Astrocyte (in vitro differentiated cells and primary cell): ENCODE measurements at places on chromosomes 12 and 14. TPM values are rescaled to one million over a fixed set of nuclear protein-coding genes. Genes with fewer than 3 reads are reported as not detected.

The TAS2R42 gene
- not detected in 2 replicates for total RNA-seq

GRCh38 chr12:100843061-100843460 is 48.5 kb downstream of the ANO4 start:
- H3K27me3 ChIP-seq = no peaks in the 10 kb centered on the region
- DNase-seq = no peak
- H3K4me1 ChIP-seq = peaks cover 7% of the 10 kb centered on the region
- H3K4me3 ChIP-seq = no peak overlapping the region
- no peaks in the 10 kb centered on the region for H3K36me3 ChIP-seq

DNA sequence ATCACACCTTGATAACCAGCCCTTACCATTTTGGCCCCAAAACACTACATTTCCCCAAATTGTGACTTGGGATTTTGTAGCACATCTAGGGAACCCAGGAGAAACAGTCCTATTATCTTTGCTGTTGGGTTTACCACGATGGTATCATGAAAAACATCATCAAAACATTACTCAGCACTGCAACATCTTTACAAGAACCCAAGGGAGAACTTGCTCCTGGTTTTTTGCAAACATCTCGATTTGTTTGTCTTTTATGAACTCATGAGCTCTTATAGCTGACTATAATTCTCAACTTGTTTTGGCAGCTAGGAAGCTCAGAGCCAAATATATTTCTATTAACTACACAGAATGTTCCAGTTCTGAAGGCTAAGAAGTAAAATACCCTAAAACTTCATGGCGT is 65.7 kb downstream of the TBX5 start:
- no peaks in the 10 kb centered on the region for H3K36me3 ChIP-seq
- no peak overlapping the region for H3K4me3 ChIP-seq

DNA sequence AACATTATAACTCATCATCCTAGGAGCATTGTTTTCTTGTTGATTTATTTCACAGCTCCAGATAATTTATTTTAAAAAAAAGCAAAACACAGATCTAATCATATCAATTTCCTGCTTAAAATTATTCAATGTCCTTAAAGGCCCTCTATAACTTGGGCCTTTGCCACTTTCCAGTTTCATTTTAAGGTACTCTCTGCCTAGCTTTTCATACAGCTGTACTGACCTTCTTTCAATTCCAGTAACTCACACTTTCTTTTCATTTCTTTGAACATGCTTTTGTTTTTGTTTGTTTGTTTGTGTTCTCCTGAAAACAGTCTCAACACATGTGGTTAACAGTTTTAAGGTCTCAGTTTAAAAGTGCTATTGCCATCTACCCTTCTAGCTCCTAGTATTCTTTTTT is 281.9 kb downstream of the ACSS3 start:
- no peak overlapping the region for H3K27ac ChIP-seq
- H3K27me3 ChIP-seq = no peaks in the 10 kb centered on the region
- H3K4me3 ChIP-seq = no peak overlapping the region

The CPSF2 gene
- total RNA-seq = 58.6 and 60.9 TPM in 2 replicates

DNA sequence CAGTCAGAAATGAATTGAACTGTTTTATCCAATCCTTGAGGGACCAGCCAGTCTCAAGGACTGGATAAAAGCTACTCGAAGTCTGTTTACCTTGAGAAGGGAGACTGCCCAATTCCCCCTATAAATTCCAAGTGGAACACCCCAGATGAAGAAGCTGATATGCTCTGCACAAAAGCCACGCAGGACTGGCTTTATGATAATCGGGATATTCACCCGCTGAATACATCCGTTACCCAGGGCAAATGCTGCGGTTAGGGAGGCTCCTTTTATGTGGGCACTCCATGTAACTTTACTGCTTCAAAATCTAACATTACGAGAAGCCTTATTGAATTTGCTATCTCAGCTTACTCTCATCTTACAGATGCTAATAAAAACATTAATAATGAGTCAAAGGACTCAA is 119.1 kb downstream of the DENND5B start:
- H3K4me3 ChIP-seq = no peak overlapping the region
- H3K36me3 ChIP-seq = no peaks in the 10 kb centered on the region
- H3K4me1 ChIP-seq = peaks cover 4% of the 10 kb centered on the region
- H3K27me3 ChIP-seq = no peaks in the 10 kb centered on the region

- DNase-seq = no peak
- no peak overlapping the region for H3K4me3 ChIP-seq
- H3K27me3 ChIP-seq = no peaks in the 10 kb centered on the region
- no peak overlapping the region for H3K27ac ChIP-seq
Observed at GRCh38 chr12:93245543-93245942, 132.2 kb upstream of the NUDT4 start.

The MYF5 gene
- not detected in 2 replicates for total RNA-seq

- H3K36me3 ChIP-seq = no peaks in the 10 kb centered on the region
- no peak overlapping the region for H3K4me3 ChIP-seq
- H3K27ac ChIP-seq = no peak overlapping the region
- H3K27me3 ChIP-seq = no peaks in the 10 kb centered on the region
- no peaks in the 10 kb centered on the region for H3K4me1 ChIP-seq
- no peak for DNase-seq
Observed at GRCh38 chr12:5923751-5924150, 21.3 kb downstream of the ANO2 start.

The OLR1 gene
- total RNA-seq = 0.96 and 0.98 TPM in 2 replicates

DNA sequence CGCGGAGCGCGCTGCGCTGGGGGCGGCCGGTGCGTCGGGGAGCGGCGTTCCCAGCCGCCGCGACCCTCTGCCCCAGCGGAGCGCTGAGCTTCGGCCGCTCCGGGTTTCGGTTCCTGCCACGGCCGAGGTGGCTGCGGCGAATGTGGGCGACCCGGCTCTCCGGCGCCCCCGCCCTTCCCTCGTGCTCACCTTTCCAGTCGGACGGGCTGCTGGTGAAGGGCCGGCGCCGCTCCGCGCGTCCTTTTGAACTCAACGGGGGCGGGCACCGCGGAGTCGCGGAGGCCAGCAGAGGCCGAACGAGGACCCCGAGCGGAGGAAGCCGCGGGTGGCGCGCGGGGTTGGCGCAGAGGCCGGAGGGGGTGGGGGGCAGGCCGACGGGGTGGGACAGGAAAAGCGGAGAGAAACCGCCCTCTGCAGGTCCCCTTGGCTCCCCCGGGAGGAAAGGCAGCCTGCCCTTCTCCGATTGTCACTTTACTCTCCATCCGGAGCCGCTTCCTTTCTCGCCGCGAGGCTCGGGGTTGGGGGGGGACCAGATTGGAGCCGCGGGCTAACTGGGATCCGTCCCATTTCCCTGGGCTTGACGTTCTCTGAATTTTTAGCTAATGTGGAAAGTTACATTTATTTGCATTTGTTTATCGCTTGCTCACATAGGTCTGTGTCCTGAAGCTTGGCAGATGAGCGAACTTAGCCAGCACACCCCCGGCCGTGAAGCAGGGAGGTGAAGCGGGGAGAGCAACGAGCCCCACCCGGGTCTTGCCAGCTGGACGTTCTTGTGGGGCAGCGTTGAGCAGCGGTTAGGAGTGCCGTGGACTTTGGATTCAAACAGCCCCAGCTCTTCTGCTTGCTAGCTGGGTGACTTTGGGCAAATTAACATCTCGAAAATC is at the start of gene SMAGP:
Gene SMAGP (minus strand): TSS at position 349 of the 884 bp plus-strand sequence. CDS start 1,137 bp downstream, outside the sequence.
- peak within 1 kb of the TSS; percentile 85 for H3K27ac ChIP-seq
- H3K36me3 ChIP-seq = no peaks in the 10 kb centered on the region
- peaks cover 20% of the 10 kb centered on the region for H3K4me1 ChIP-seq
- DNase-seq = peak; percentile 25
- peak within 1 kb of the TSS; percentile 68 for H3K4me3 ChIP-seq

The ATL1 gene
- 15.8 and 17.9 TPM in 2 replicates for total RNA-seq

GRCh38 chr14:22282417-22282816 is 306.6 kb downstream of the DAD1 start:
- no peak for DNase-seq
- no peak overlapping the region for H3K4me3 ChIP-seq
- H3K4me1 ChIP-seq = no peaks in the 10 kb centered on the region
- no peak overlapping the region for H3K27ac ChIP-seq
- H3K36me3 ChIP-seq = no peaks in the 10 kb centered on the region

The P2RX4 gene
- 13.9 and 14.3 TPM in 2 replicates for total RNA-seq

The PDE6H gene
- not detected in 2 replicates for total RNA-seq

- H3K36me3 ChIP-seq = no peaks in the 10 kb centered on the region
- H3K27ac ChIP-seq = no peak overlapping the region
- DNase-seq = no peak
- no peaks in the 10 kb centered on the region for H3K4me1 ChIP-seq
- no peak overlapping the region for H3K4me3 ChIP-seq
Observed at GRCh38 chr14:33483110-33483509, 467.8 kb downstream of the EGLN3 start.

The VWF gene
- 0.23 and 0.82 TPM in 2 replicates for total RNA-seq

DNA sequence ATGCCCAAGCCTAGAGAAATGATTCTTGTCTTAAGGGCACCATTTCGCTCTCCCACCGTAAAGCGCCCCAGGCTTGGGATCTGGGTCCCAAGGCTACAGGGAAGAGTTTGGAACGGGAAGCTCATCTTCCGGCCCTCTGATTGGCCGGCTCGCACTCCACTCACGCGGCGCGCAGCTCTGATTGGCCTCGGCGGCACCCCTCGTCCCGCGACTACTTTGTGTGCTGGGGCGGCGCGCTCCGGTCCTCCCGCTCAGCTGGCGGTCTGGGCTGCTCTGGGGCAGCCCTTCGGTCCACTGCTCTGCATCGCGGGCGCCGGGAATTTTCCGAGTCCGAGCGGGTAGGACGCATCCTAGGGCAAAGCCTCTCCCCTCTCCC is 886 bp upstream of the FUT8 start:
- no peaks in the 10 kb centered on the region for H3K36me3 ChIP-seq
- H3K4me1 ChIP-seq = peaks cover 13% of the 10 kb centered on the region
- no peaks in the 10 kb centered on the region for H3K27me3 ChIP-seq

- no peaks in the 10 kb centered on the region for H3K36me3 ChIP-seq
- no peak for DNase-seq
- H3K27me3 ChIP-seq = no peaks in the 10 kb centered on the region
- H3K4me3 ChIP-seq = no peak overlapping the region
Observed at GRCh38 chr14:93375673-93376156, 28.7 kb downstream of the COX8C start.

- H3K36me3 ChIP-seq = no peaks in the 10 kb centered on the region
- no peak overlapping the region for H3K4me3 ChIP-seq
- no peak overlapping the region for H3K27ac ChIP-seq
- peaks cover 5% of the 10 kb centered on the region for H3K4me1 ChIP-seq
Observed at GRCh38 chr12:120758798-120759590, 33.4 kb downstream of the ACADS start.

- H3K27ac ChIP-seq = no peak overlapping the region
- no peaks in the 10 kb centered on the region for H3K36me3 ChIP-seq
- no peak for DNase-seq
- H3K27me3 ChIP-seq = no peaks in the 10 kb centered on the region
- H3K4me3 ChIP-seq = no peak overlapping the region
- no peaks in the 10 kb centered on the region for H3K4me1 ChIP-seq
Observed at GRCh38 chr12:8980137-8980536, 9.2 kb upstream of the KLRG1 start.

GRCh38 chr12:67414011-67414715 is 145.0 kb downstream of the CAND1 start:
- DNase-seq = no peak
- H3K4me1 ChIP-seq = no peaks in the 10 kb centered on the region
- H3K36me3 ChIP-seq = no peaks in the 10 kb centered on the region
- H3K4me3 ChIP-seq = no peak overlapping the region
- no peak overlapping the region for H3K27ac ChIP-seq

DNA sequence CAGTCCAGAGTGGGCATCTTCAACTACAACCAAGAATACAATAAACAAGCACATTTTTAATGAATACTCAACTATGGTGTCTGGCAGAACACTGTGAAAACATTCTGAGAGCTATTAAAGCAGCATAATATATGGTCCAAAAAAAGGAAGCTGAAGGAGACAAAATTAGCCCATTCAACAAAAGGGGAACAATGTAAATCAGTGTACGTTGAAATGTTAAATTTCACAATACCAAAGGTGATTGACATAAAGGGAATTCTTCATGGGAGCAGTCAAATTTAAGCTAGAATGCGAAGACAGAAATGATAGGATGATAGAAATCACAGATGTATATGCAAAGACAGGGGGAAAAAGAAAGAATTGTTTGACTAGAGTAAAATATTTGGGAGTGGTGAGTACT is 41.3 kb upstream of the SYCP3 start:
- DNase-seq = no peak
- no peaks in the 10 kb centered on the region for H3K27me3 ChIP-seq
- H3K36me3 ChIP-seq = no peaks in the 10 kb centered on the region
- peaks cover 7% of the 10 kb centered on the region for H3K4me1 ChIP-seq
- H3K27ac ChIP-seq = no peak overlapping the region
- H3K4me3 ChIP-seq = no peak overlapping the region

DNA sequence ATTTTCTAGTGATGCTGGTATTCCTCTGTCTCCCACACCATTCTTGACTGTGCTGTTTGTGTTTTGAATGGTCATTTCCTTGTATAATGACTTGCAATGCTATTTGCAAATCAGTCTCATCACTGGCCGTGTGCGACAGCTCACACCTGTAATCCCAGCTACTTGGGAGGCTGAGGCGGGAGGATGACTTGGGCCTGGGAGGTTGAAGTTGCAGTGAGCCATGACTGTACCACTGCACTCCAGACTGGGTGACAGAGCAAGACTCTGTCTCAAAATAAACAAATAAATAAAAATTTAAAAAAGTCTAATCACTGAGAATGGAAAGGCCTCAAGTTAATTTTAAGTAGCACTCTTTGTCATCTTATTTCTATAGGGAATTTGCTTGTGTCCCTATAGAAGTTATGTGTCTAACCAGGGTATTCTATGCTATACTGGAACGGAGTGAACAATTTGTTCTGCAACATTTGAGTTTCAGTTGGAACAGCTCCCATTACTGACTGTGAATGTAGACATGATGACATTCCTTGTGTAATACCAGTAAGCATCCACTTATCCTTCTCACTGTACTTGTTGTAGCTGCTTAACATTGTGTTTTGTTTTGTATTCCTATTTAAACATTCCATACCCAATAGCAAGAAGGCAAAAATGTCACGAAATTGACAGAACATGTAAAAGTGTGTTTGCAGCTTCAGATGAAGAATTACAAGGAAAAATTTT is 126.3 kb downstream of the MGST1 start:
- no peak overlapping the region for H3K4me3 ChIP-seq
- H3K4me1 ChIP-seq = no peaks in the 10 kb centered on the region
- no peaks in the 10 kb centered on the region for H3K36me3 ChIP-seq
- H3K27ac ChIP-seq = no peak overlapping the region
- no peak for DNase-seq

GRCh38 chr14:31092160-31092708 is 66.1 kb upstream of the STRN3 start:
- peaks cover 7% of the 10 kb centered on the region for H3K4me1 ChIP-seq
- no peak overlapping the region for H3K4me3 ChIP-seq
- H3K27me3 ChIP-seq = no peaks in the 10 kb centered on the region
- H3K36me3 ChIP-seq = peaks cover 3% of the 10 kb centered on the region

DNA sequence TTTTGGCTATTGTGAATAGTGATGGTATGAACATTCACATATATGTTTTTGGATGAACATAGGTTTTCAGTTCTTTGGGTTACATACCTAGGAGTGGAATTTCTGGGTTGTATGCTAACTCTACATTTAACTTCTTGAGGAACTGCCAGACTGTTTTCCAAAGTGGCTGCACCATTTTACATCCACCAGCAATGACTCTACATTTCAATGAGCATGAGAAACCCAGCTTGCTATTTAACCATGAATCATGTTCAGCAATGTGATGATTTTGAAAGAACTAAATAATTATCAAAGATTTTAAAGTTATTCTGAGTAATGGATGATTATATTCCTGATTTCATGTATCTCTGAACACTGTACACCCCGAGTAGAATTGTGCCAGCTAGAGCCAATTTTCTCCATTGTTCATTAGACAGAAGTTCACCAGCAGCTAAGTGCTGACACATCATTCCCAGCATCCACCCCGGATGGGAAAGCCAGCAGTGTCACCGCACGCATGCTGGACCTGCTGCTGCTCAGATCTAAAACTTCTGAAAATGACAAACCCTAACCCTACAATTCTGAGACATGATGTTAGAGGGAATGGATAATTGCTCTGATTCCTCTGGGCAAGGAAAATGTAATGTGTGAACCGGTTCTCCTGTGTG is 13.3 kb upstream of the ANAPC5 start:
- no peak overlapping the region for H3K27ac ChIP-seq
- H3K4me3 ChIP-seq = no peak overlapping the region
- H3K36me3 ChIP-seq = no peaks in the 10 kb centered on the region

The KRT75 gene
- not detected in 2 replicates for total RNA-seq
